ENCODE measurements at places on chromosomes 6 and 20.

- no peak for ATAC-seq
These were observed 88.2 kb downstream of the OGFRL1 start for GRCh38 chr6:71376830-71377229.

GRCh38 chr20:7226156-7226555 is 458.7 kb downstream of the BMP2 start:
- ATAC-seq, result no peak

DNA sequence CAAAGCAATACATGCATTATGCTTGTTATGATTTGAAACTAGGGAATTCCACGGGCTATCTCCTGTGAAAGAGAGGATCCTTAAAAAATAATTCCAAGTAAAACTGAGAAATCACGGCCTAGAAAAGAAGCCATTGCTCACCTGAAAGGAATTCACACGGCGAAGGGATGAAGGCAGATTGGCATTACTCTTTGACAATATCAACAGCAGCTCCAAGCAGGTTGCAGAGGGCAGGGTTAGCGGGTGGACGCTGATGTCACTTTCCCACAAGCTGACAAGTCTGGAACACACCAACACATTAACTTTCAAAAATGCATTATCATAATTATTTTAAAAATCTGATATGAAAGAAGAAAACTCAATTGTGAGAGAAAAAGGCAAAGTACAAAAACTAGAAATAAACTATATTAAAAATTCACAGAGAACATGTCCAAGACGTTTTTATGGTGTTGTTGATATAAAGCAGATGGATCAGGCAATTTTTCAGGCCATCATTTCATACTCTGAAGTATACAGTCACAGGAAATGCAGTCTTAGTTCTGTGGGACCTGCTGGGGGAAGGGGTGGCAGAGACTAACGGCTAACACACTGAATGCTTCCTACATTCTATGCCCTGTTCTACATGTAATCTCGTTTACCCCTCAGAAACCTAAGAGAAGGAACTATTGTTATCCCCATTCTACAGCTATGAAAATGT is 108.3 kb downstream of the UBE3D start:
- no peak for ATAC-seq

GRCh38 chr20:5171790-5172164 is 45.0 kb downstream of the CDS2 start:
- ATAC-seq, result no peak

GRCh38 chr6:34288581-34288980 is 39.8 kb upstream of the SMIM29 start:
- ATAC-seq, result no peak

DNA sequence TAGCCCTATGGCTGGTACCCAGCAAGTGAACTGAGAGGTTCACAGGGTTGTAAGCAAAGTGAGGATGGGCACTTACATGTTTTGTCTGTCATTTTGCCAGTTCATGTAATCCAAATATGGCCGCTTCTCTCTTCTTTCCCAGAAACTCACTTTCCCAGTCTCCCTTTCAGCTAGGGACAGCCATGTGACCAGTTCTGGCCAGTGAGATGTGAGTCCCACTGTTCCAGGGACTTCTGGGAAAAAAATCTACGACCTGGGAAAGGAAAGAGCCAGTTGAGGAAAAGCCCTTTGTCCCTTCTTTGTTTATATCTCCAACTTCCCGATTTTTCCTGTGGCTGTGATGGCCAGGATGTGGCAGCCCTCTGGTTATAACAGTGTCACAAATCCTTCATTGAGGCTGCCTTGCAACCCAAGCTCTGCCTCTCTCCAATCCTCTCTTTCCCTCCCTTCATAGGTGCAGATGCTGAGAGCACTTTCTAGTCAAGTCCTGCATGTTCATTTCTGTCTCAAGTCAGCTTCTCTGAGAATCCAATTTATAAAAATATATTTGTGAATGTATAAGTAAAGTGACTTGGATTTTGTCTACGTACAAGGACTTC is 148.6 kb upstream of the ZFP64 start:
- peak; percentile 45 for ATAC-seq

- no peak for ATAC-seq
These were observed 221.8 kb upstream of the CEP162 start for GRCh38 chr6:84449220-84449619.

DNA sequence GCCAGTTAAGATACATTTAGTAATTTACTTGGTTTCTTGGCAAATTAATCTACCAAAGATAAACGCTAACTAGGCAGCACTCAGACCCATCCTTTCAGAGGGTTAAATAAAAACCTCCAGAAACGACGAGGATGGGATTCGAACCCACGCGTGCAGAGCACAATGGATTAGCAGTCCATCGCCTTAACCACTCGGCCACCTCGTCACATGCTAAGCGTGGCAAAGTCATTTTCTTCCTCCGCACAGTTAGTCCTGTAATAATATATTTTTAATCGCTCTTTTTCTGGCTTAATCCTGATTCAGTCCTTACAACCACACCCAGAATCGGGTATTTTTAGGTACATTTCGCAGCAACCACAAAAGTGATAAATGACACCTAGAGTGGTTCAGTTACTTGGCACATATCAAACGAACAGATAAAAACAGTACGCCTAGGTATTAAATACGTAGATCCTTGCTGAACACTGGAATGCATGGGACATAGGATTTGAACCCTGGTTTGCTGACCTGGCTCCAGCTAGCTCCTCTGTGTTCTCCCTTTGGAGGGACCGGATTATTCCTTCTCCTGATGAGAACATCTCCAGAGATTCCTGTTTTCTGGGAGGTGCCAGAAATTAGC is 71.6 kb downstream of the GPX5 start:
- peak; percentile 44 for ATAC-seq

DNA sequence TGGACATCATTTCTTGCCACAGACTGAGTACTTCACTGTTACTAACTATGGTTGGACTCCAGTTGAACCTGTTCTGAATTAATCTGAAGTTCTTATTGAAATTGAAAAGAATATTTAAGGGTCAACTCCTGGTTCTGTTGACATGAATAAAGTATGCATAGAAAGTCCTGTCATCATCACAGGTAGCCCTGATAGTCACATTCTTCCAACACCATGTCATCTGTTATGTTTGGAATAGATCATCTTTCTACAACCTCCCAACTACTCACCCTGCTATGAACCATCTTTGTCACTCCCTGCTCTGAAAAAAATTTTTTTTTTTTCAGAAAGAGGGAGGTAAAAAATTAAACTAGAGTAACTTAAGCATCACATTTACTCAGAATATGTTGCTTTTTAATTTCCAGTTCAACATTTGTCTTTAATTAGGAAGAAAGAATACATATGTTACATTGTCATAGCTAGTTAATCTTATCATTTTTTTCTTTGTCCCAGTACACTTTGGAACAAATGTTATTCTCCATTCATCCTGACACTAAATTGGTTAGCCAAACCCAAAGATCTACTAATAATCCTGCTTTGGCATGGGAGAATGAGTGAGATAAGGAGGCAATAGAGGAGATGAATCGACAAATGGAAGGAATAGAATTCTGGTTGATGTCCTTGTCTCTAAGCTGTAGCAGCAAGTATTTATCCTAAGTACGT is 775.1 kb upstream of the NRSN1 start:
- ATAC-seq, result no peak

DNA sequence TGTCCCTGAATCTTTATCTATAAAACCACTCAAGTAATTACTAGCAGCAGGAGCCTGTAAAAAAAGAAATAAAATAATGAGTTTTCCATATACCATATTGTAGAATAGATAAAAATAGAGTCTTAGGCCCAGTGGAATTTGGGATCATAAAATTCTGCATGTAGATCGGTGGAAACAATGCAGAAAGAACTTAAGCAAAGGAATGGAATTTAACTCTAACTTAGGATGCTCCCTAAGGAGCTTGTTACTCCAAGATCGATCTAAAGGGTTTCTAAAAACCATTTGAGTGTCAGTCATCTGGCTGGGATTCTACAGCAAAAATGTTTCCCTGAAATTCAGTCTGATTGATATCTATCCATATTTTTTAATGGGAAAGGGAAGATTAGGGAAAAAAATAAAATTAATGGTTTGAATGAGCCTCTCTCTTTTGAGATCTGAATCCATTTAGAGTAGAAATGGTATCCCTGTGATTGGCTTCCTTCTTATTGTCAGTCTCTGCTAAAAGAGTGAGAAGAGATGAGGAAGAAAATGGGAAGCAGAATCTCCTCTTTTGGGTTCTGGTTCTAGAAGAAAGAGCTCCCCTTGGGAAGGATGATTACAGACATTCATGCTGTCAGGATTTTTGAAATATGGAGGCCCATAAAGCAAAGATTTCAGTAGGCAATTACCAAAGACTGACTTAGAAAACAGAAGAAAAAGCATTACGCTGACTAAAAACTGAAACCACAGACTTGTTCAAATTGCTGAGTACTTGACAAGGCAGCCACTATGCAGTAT is 564.3 kb upstream of the MARCKS start:
- ATAC-seq, result no peak

GRCh38 chr6:34189806-34190503 is 44.1 kb upstream of the GRM4 start:
- ATAC-seq, result no peak

GRCh38 chr6:1187293-1188131 is 124.4 kb upstream of the FOXQ1 start:
- ATAC-seq, result peak; percentile 61
